Activated CD4-positive, alpha-beta T cell treated with anti-CD3 and anti-CD28 coated beads, Interleukin-2, amount 10 ng/mL, durations not matched to agents 24 days and 14 days (primary cell): ENCODE measurements at places on chromosomes 7 and 10. TPM values are rescaled to one million over a fixed set of nuclear protein-coding genes. Genes with fewer than 3 reads are reported as not detected.

DNA sequence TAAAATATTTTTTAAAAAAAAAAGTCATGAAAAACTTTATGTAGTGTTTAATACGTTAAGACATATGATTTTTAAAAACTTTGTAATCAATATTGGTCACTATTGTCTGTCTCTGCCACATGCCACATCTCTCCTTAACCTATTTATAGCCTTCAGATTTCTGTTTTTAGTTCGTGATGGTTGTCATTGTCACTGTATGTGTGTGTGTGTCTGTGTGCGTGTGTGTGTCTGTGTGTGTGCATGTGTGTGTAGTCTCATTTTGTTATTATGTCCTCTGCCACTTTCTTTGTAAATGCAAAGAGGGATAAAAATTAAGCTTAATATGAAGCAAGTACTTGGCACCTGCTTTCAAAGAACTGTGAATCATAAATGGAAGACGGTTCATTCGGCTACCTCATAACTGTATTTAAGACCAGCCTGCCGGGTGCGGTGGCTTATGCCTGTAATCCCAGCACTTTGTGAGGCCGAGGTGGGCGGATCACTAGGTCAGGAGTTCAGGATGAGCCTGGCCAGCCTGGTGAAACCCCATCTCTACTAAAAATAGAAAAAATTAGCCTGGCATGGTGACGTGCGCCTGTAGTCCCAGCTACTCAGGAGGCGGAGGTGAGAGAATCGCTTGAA lies 354.0 kb downstream of the ARL4A start:
- DNase-seq: no peak

The TMEM225B gene
- total RNA-seq: 0.50 and 0.61 TPM in 2 replicates

DNA sequence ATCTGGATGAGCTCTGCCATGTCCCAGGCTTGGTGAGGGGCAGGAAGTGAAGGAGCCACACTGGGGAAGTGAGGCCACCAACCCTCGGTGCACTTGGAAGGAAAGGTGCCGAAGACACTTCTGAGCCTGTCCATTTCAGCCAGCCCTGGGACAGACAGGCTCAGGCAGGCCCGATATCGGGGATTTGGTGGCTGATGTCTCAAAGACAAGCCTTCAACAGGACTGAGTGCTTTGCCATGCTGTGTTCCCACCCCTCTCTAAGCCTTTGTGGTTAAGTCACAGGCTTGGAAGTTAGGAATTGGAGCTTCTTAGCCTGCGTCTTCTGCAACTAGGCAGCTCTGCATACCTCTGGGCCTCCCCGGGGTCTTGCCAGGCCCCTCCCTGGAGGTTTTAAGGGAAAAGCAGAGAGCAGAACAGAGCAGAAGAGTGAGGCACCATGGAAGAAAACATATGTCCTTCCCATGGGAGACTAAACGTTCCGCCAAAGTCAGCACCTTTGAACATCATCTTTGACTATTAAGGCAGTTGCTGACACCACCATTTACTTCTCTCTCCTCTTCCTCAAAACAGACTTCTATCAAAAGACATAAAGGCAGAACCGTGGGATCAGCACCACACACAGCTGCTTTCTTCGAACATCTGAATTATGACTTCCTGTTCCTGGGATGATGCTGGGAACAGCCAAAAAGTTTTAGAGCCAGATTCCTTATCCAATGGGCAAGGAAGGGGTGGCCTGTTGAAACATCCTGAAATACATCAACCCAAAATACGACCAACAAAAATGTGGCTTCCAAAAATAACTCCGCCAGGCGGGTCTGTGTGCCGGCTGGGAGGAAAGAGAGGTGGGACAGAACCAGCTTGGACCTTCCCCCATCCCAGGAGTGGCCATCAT lies 71.8 kb downstream of the AFAP1L2 start:
- no peak for DNase-seq

The GPR37 gene
- not detected in 2 replicates for total RNA-seq

The CYP26C1 gene
- total RNA-seq: 0.07 and 0.12 TPM in 2 replicates

DNA sequence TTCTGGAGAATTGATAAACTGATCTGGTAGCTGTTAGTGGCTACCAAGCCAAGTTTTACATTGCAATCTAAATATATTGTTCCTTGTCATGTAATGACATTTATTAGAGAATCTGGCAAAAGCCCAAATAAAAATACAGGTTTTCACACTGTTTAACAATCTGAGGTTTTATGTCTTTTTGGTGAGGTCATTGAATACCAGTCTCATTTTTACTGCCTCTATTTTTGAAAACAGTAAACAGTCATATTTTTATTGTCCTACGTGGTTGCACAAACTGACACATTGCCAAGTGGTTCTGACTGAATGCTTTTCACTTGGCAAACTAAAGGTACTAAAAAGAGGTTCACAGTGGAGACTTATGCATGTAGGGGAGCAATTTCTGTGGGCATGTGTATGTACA lies 157.5 kb downstream of the PRKG1 start:
- DNase-seq: no peak

DNA sequence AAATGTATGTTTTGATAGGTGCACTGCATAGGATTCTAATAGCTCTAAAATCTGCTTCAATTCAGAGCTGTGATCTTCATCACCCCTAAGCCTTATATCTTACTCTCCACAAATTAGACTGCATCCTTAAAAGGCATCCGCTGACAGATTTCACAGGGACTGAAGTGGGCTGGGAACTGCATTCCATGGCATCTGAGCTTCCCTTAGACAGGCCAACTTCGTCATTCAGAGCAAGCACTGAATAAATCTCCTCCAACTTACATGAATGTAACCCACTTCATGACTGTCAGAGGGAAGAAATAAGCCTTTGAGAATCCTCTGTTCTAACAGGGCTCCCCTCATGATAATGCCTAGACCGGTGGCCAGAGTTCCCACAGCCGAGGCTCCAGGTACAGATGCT lies 71.3 kb downstream of the SFMBT2 start:
- no peak for DNase-seq

The RAPGEF5 gene
- 0.54 and 0.73 TPM in 2 replicates for total RNA-seq
